ENCODE measurements at places on chromosomes 2 and 18.

- DNase-seq = no peak
Measured at GRCh38 chr2:28606986-28607441, 111.2 kb downstream of the PLB1 start.

DNA sequence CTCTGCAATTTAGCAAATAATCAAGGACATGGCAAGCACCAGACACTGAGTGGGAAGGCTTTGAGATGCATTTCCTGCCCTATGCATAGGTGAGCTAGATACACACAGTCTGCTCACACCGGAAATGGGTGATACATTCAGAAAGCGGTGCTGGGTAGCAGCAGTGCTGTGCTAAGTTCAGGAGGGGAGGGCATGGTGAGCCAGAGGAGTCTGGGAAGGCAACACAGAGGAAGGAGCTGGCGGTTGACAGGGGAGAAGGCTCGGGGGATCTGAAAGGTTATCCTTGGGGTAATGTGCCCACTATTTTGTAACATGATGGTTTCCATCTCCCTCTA, 57.4 kb upstream of the EPAS1 start:
- DNase-seq = peak; percentile 18

- no peak for DNase-seq
Measured at GRCh38 chr2:217916504-217917254, 86.1 kb downstream of the TNS1 start.

DNA sequence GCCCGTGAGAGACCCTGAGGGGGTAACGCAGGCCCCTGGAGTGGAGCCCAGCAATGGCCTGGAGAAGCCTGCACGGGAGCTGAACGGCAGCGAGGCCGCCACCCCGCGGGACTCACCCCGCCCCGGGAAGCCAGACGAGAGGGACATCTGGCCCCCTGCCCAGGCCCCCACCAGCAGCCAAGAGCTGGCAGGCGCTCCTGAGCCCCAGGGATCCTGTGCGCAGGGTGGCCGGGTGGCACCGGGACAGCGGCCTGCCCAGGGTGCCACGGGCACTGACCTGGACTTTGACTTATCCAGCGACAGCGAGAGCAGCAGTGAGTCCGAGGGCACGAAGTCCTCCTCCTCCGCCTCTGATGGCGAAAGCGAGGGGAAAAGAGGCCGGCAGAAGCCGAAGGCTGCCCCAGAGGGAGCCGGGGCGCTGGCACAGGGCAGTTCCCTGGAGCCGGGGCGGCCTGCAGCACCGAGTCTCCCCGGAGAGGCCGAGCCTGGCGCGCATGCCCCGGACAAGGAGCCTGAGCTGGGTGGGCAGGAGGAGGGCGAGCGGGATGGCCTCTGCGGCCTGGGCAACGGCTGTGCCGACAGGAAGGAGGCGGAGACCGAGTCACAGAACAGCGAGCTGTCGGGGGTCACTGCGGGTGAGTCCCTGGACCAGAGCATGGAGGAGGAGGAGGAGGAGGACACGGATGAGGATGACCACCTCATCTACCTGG, 35.1 kb downstream of the CTDP1 start:
- no peak for DNase-seq

GRCh38 chr2:3756306-3756705, 52.9 kb downstream of the DCDC2C start:
- DNase-seq = no peak

DNA sequence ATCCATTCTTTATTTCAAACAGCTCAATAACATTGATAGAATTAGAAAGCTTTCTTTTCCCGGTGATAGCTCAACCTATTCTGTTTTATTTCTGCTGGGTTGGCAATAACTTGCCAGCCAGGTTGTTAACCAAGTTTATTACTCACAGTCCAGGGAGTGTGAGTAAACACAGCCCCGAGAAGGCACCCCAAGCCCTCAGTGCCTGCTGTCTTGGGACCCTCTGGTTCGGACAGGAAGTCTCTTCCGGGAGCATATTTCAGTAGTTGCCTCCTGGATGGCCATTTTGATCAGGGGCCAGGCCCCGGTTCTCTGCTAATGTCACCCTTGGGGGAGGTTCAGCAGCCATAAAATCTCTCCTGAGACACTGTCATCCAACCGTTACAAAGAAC, 176.8 kb downstream of the INO80D start:
- DNase-seq = no peak

GRCh38 chr2:64439194-64439593, 14.8 kb upstream of the LGALSL start:
- no peak for DNase-seq

GRCh38 chr2:168907940-168908662, 7.0 kb downstream of the G6PC2 start:
- DNase-seq = no peak

- no peak for DNase-seq
Measured at GRCh38 chr18:30682672-30683071, 359.9 kb downstream of the DSC3 start.

GRCh38 chr2:174546519-174547506, 50.8 kb downstream of the WIPF1 start:
- peak; percentile 25 for DNase-seq

GRCh38 chr2:237604391-237604790, 13.9 kb upstream of the RAB17 start:
- DNase-seq = no peak

GRCh38 chr2:146734042-146734820, 1110.6 kb upstream of the ACVR2A start:
- no peak for DNase-seq

DNA sequence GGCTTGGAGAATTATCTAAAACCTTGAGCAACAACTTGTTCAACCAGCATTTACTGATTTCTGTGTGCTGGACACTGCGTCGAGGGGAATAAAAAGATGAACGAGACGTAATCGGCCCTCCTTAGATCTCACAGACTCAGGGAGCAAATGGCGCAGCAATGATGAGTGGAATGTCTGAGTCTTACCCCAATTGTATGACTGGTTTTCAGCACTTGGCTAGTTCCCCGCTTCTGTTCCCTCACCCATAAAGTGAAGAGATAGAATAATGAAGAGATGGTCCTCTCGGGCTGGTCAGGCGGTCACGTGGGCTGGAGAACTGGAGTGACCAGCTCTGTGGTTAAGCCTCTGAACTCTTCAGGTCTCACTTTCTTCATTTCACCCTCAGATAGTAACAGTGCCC, 17.3 kb upstream of the GATA6 start:
- no peak for DNase-seq

- DNase-seq = no peak
Measured at GRCh38 chr2:162490761-162491470, 147.0 kb downstream of the GCA start.

DNA sequence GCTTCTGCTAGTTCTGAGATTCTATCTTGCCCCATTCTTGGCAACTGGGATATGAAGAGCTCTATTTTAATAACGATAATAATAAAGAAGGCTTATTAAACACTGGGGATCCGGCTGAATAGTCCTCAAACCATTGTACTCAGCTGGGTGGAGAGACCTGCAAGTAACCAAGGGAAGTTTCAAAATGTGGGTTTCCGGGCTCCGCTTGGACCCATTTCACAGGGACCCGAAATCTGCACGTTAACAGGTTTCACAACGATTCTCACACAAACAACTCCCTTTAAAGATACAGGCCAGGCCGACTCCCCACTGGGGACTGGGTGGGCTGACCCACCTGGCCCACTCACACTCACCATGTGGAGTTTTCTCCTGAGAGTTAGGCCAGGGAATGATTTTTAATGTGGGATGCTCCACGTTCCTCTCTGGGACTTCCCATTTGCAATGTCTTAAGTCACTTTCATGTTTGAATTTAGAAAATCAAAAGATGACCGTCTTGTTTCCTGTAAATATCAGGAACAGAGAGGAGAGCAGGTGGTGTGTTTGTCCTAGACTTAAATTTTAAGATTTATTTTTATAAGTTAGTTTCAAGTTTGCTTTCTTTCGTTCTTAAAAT, 96.3 kb downstream of the SH3RF3 start:
- DNase-seq = no peak

DNA sequence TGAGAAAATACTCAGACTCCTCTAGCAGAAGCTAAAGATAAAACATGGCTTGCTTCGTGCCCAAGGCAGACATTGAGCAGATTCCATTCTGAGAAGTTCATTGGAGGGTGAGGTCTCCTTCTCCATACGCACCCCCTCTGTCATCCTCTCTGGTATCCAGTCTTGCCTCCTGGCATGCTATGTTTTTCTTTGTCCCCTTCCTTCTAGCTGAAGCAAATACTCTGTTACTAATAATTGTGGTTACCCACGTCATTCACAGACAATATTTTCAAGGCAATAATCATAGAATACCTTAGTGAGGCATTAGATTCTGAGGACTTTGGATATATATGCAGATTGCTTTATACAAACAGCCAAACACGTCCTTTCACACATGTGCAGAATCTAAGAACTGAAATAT, 66.2 kb upstream of the KLF7 start:
- no peak for DNase-seq

- DNase-seq = no peak
Measured at GRCh38 chr2:114714313-114714712, 271.9 kb downstream of the DPP10 start.

GRCh38 chr2:196959734-196960338, 33.3 kb upstream of the PGAP1 start:
- no peak for DNase-seq

DNA sequence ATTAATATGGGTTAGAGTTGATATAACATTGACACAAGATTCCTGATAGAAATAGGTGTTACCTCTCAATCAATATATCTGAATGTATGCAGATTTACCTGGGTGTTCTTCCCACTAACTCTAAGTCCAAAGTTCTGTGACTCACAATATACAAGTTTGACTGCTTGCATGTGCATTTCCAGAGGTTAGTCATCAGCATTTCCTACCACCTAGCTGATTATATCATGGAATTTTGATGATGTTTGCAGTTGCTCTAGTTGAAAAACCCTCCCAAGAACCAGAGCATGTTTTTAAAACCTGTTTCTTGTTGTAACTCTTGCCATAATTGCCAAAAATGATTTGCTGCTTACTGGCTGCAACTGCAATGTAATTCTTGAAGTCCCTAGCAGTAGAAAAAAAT, 15.0 kb upstream of the DSG1 start:
- DNase-seq = no peak

Measured in activated CD4-positive, alpha-beta T cell treated with anti-CD3 and anti-CD28 coated beads, Interleukin-2, amount 50 U/mL, for 24 hours (primary cell).